ENCODE measurements at places on chromosomes 13 and 19.

DNA sequence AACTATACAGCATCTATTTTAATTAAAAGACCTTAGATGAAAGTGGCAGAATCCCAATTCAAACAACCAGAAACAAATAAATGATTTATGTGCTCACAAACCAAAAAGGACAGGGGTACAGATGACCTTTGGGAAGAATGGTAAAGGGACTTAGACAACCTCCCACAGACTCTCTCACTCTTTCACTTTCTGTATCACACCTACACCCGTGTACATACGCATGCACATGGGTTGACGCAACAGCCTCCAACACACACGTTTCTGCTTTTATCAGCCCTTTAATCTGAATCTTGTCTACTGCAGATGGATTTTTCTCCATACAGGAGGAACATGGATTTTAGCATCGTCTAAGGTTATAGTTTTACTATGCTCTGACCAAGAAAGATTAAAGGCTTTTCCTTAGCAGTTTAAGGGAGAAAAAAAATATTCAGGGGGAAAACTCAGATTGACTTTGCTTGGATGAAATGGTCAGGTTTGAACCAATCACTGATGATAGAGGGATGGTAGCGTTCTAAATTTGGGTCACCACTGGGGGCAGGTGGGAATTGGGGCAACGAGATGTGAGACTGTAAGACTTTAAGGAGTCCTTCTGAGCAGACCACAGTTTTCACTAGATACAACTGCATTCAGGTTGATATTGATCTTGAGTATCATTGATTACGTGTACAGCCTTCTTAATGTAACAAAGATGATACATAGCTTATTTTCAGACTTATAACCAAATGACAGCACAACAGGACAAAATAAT lies 166.1 kb downstream of the ITGBL1 start:
- DNase-seq = no peak

GRCh38 chr13:23696610-23697009 lies 126.4 kb downstream of the TNFRSF19 start:
- no peak for DNase-seq

DNA sequence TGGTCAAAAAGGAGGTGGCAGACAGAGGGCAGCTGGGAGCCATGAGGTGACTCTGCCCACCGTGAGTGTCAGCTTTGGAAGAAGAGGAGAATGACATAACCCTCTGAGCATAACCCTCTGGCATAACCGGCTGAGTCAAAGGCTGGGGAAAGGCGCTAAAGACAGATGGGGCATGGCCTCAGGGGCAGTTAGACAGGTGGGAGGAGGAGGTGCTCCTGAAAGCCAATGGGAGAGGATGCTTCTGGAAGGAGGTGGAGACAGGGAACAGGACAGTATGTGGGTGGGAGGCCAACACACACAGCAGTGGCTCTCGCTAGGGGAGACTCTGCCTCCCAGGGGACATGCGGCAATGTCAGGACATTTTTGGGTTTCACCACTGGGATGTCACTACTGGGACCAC lies 17.1 kb downstream of the ELAVL1 start:
- DNase-seq = no peak

- DNase-seq = no peak
Observed at GRCh38 chr19:5224480-5224879, 116.1 kb downstream of the PTPRS start.

DNA sequence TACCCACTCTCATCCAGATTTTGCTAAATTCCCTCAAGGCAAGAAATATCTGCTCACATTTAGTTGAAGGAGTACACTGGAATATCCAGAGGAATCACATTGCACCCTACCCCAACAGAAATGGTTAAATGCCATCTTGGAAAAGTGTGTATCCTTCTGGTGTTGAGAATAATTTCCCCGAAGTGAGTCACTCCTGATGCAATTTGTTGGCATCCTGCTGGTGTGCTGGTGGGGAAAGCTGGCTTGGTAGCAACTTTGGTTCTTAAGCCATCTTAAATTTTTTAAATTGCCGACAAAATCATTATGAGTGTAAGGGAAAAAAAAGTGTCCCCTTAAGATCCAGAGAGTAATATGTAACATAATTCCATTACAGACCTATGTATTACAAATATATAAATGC lies 337.3 kb upstream of the DACH1 start:
- no peak for DNase-seq

DNA sequence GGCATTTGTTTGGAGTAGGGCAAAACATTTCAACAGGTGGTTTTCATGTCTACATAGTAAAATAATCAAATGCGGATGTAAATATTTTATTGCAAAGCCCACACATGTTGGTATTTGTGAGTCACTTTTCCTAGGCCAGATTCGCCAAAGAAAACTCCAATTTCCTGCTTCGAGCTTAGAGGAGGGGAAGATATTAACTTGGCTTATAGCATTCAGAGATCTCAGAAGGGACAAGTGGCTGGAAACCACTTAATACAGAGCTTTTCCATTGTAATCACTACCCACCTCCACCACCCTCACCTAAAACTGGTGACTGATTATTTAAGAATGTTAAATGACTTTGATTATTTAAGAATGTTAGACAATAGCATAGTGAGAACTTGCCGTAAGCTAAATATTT lies 530.6 kb upstream of the SPRY2 start:
- no peak for DNase-seq

- DNase-seq = peak; percentile 90
Observed at GRCh38 chr19:38693380-38694223, 46.2 kb downstream of the ACTN4 start.

DNA sequence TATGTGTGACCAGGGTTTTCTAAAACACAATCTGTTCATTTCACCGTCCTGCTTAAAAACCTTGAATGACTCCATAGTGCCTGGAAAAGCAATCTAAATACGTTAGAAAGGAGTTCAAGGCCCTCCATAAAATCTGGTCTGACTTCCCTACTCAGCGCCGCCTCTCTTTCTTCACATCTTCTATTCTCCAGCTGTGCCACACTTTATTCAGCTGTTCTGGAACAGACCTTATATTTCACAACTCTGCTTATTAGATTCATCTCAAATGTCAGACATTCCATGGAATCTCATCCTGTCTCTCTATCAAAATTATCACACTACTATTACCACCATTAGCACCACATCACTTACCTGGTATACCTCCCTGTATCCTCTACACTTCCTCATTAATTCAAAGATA lies 19.8 kb upstream of the SPART start:
- no peak for DNase-seq

- DNase-seq = no peak
Observed at GRCh38 chr13:75901501-75901900, 265.4 kb downstream of the LMO7 start.

DNA sequence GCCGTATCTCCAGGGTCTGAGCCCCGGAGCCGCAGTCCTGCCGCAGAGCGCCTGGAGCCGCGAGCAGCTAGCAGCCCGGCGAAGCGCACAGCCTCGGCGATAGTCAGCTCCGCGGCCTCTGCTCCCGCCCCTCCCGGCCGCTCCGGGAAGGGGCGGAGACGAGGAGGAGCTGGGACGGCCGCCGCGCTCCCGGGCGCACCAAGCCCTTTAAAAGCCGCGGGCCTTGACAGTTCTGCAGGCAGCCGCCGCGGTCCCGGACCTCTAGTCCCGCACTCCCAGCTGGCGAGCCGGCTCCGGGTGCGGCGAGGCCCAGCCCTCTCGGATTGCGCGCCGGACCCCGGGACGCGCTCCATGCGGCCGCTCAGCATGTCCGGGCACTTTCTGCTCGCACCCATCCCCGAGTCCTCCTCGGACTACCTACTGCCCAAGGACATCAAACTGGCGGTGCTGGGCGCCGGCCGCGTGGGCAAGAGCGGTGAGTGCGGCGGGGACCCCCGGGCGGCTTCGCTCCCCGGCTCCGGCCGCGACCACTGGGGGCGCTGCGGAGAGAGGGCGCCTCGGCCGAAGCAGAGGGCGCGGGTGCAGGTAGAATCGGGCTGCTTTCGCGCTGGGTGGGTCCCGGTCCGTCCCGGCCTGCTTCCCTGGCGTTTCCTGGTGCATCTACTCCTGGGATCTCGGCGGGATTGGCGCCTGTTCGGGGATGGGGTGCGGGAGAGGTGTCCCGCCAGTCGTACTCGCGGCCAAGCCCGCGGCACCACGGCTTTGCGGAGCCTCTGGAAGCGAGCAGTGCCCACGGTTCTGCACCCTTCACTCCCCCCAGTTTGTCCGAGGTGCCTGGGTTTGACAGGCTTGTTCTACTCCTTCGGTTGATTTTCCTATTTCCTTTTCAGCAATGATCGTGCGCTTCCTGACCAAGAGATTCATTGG lies at the start of gene RASL11A:
TSS of gene RASL11A (plus strand) at position 237 of the 927 bp plus-strand sequence. CDS start at position 352, 115 bp downstream.
- no peak for DNase-seq

DNA sequence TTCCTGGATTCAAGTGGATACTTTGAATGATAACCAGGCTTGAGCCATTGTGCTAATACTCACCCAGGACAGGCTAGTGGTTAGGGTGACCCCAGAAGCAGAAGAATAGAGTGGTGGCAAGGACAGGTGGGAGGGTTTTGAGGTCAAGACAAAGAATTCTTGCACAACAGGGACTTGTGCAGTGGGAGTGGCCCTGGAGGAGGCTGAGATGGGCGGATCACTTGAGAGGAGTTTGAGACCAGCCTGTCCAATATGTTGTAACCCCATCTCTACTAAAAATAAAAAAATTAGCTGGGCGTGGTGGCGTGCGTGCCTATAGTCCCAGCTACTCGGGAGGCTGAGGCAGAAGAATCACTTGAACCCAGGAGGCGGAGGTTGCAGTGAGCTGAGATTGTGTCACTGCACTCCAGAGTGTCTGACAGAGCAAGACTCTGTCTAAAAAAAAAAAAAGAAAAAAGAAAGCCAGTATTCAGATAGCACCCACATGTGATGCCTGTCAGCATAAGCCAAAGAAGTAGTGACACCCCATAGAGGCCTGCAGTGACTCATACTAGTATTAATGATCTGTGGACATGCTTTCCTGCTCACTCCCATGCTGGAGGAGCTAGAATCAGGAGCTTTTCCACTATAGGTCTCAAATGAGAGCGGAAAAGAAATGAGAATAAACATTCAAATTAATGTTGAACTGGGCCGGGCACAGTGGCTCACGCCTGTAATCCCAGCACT lies 78.7 kb downstream of the RNF17 start:
- DNase-seq = no peak

DNA sequence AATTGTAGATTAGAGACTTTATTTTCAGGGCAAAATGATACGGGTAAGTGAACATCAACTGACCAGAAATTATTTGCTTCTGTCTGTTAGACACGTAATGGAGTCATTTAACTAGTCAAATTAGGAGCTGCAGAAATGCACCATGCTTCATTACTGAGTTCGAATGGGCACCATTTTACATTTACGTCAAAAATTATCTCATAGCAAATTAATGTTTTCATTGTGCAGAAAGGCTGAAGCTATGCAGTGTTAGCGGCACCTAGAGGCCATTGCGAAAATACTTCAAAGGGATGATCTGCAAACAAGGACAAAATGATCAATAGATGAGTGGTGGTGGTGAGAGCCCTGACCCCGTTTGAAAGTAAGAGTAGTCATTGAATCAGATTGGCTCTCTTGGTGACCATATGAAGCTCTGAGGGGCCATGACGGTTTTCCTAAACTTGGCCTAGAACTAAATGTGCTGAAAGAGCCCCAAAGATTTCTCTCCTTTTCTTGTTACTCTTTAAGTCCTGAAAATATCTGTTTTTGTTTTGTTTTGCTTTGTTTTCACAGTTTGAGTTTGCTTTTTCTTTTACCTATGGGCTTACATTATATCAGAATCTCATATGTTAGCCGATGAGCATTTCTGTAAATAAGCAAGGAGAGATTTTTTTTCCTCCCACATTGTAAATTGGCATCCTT lies 277.9 kb downstream of the ZNF536 start:
- DNase-seq = peak; percentile 38

GRCh38 chr19:46844067-46844489 lies 6.6 kb downstream of the AP2S1 start:
- no peak for DNase-seq

DNA sequence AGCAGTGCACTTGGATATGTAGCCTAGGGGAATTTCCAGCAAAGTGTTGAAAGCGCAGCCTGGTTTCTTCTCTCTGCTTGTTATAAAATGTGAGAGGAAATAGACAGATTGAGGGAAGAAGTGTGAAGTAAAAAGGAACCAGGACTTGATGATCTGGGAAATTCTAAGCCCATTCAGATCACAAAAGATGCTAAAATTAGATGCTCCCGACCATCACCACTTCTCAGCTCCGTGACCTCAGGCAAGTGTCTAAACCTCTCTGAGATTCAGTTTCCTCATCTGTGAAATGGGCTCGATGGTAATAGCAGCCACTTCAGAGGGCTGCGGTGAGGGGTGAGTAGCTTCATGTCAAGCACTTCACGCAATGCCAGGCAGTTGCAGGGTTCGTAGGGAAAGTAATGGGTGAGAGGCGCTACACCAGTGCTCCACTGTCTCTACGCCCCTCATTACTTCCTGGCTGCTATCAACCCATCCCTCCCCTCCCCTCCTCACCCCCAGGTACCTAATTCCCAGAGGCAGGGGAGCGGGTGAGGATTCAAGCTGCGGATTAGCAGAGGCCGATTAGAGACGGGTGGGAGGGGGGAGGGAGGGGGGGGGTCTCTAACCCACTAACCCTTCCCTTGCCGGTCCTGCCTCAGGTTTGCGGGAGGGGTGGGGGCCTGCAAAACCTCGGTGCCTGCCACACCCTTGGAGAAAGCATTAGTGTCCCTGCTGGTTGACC lies 9.0 kb upstream of the NFIC start:
- DNase-seq = no peak

DNA sequence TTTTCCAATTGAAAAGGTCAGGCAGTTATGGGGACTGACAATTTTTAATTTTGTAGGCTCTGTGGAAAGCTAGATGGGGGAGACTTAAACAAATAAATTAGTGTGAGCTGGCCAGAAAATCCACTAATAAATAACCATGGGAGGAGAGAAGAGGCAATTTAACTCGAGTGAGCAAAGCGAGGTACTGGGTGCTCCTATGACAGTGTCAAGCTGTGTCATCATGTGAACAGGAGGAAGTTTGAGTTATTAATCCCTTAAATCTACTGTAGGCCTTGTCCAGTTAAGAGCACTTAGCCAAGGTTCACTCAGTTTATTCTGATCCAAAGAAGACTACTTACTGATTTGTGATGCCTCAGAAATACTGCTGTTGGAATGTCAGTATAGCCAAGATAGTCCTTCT lies 122.8 kb downstream of the OXGR1 start:
- no peak for DNase-seq

DNA sequence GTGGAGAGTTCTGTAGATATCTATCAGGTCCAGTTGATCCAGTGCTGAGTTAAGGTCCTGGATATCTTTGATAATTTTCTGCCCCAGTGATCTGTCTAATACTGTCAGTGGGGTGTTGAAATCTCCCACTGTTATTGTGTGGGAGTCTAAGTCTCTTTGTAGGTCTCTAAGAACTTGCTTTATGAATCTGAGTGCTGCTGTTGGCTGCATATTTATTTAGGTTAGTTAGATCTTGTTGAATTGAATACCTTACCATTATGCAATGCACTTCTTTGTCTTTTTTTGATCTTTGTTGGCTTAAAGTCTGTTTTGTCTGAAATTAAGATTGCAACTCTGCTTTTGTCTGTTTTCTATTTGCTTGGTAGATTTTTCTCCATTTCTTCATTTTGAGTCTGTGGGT lies 15.4 kb downstream of the AP1M1 start:
- no peak for DNase-seq

DNA sequence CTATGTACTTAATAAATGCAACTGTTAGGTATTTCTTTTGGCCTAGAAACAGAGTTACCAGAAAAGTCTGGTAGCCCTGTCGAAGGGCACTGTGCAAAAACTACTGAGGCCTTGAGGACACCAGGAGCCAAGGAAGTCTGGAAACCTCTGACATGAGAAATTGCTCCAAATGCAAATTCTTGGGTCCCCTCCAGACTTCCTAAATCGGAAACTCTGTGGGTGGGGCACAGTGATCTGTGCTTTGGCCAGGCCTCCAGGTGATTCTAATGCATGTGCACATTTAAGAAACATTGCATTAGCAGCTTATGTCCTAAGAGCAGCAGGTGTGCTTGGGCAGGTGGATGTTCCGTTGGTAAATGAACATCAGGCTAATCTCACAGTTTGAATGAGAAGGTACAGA lies 50.0 kb downstream of the STARD13 start:
- no peak for DNase-seq
